ENCODE measurements at places on chromosomes 2 and 18.

GRCh38 chr2:223465793-223466192, 136.4 kb downstream of the SCG2 start:
- peak; percentile 96 for DNase-seq

- DNase-seq = peak; percentile 49
Measured at GRCh38 chr2:118974103-118974993, 32.4 kb downstream of the MARCO start.

GRCh38 chr2:32264422-32265105, at the start of gene NLRC4:
Gene NLRC4 (minus strand): TSS chr2:32264886. CDS start chr2:32256775, 8,111 bp downstream.
- no peak for DNase-seq

DNA sequence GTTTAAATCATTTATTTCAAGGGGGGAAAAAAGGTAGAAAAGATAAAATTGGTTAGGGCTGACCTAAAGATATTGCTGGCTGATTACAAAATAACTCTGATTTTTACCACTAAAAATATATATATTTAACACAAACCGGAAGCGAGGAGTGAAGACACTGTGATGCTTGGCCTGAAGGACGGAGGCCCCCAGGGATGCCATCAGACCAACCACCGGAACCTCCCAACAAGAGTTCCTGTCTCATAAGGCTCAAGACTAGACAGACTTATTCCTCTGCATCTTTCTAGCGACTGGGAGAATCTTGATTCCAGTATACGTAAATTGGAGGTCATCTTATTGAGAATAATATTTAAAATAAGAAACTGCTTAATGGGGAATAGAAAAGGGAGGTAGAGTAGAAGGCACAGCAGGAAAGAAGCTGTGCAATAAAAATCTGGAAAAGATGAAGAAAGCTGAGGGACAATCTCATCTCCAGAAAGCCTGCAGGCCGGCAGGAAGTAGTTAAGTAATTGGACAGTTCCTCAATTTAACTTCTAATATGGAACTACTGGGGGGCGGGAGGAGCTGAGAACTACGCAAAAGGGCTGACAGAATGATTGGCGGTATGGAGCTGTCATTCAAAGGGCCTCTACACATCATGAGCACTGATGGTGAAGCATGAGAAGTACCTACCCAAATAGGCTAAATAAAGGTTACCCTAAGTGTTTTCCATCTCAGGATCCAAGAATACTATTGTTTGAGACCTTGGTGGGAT, 91.1 kb downstream of the DTNB start:
- no peak for DNase-seq

DNA sequence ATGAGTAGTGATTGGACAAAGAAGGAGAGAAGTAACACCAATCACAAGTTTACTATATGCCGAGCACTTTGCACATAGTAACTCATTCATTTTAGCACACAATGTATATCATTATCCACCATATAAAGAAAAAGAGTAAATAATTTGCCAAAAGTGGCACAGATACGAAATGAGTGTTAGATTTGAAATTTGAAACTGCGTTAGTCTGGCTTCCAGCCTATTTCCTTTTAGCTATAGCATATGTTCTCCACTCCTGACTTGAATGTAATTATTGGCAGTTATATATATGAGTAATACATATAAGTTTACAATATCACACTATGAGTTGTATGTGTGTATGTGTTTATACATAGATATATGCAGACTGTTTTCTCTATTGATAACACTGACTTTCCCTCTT, 98.6 kb downstream of the NOL4 start:
- no peak for DNase-seq

DNA sequence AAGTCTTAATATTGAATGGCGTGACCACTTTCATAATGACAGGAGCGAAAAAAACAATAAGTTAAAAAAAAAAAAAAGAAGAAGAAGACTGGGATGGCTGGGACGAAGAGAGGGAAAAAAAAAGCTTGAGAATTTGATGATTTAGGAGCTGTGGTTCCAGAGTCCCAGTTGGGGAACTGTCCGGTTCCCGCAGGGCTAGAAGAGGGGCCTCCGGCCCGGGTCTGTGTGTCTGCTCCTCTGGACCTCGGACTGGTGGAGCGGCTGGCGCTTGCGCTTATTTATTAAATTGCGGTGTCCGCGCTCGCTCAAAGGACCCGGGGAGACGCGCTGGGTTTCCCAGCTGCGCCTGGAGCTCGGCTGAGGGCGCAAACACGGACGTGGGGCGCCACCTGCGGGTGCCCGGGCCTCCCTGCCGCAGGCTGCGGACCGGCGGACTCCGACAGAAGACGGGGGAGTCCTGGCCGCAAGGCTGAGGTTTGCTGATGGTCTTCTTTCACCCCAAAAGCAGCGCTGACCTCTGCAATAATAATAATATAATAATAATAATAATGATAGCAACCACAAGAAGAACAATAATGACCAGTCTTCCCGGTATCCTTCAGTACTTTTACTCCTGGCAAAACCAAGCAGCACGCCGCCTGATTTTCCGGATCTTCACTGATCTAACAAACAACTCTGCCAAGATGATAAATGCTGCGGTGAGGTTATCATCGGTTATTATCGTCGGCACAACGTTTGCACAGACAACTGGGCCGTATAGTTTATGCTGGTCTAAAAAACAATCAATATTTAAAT, at the start of gene CBLN2:
Gene CBLN2 (minus strand): TSS at position 251 of the 795 bp plus-strand sequence. CDS start 2,182 bp downstream, outside the sequence.
- DNase-seq = no peak

GRCh38 chr2:145812165-145812554, 1292.2 kb upstream of the ZEB2 start:
- DNase-seq = no peak

DNA sequence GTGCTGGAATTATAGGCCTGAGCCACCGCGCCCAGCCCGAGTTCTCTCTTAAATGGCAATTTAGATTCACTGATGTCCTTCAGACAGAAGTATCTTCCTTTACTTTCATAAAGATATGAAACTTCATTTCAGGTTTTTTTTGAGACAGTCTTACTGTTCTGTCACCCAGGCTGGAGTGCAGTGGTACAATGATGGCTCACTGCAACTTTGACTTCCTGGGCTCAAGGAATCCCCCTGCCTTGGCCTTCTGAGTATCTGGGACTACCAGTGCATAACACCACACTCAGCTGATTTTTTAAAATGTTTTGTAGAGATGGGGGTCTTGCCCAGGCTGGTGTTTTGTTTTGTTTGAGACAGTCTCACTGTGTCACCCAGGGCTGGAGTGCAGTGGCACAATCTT, 13.2 kb downstream of the ITGB1BP1 start:
- DNase-seq = no peak

DNA sequence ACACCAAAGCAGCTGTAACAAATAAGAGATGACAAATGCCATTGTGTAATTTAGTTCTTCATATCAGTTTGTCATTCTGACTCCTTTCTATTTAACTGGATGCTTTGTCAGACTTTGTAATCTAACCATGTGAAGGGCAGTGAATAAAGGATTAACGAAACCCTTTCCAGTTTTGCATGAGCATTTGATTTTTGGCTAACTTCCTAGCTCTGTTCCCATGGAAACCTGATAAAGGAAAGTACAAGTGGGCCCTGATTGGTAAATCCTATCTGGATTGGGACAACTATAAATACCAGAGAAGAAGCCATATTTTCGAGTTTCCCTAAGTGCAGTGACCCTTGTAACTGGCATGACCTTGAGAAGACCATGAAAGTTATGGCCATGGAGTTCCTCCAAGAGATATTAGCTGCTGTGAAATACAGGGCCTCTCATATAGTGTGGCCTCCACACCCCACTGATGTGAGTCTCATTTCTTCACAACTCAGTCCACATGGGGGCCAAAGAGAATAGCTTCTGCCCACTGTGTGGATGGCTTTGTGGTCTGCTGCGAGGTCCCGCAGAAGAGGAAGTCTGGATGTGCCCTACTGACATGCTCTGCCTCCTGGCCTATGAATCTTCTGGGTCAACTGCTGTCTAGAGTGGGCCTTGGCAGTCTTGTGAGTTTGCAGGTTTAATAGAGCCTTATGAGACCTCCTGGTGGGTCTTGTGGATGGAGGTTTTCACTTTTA, 38.2 kb upstream of the CYP1B1 start:
- DNase-seq = no peak

- DNase-seq = no peak
Measured at GRCh38 chr18:67574749-67575148, 58.2 kb upstream of the DSEL start.

DNA sequence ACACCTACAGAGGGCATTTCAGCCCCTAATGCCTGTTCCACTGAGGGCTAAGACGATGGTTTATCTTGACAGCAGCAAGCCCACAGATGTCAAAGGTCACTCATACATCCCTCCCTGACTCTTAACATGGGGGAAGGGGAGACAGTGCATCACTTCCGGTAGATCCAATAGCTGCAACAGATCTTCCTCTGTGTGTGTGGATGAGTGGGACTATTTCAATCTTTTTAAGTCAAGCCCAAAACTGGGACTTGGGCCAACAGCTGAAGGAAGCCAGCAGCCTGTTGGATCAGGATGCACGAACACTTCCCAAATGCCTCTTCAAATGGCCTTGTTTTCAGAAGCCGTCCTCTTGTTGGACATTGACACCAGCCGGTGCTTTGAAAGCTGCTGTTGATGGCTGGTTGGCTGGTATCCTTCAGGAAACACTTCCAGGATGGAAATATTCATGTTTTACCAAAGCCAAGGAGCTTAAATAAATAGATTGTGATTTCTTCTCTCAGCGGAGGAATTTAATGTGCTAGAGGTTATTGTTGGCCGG, 59.2 kb downstream of the IL1R2 start:
- no peak for DNase-seq

DNA sequence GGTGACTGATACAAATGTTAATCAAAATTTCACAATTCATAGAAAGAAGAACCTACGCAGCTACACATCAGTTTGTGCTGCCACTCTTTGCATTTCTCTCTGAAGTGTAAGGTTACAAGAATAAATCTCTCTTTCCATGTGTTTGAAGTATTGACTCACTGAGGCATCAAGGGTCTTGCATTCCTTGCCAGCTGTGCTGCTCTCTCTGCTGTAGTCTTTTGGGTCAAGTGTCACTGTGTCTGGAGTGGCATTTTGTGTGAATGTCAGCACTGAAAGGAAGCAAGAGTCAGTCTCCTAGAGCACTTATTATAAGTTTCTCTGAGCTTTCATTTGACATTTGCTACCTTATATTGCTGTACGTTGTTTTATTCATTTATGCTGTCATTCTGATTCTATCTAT, 1696.1 kb upstream of the LRRTM1 start:
- no peak for DNase-seq

DNA sequence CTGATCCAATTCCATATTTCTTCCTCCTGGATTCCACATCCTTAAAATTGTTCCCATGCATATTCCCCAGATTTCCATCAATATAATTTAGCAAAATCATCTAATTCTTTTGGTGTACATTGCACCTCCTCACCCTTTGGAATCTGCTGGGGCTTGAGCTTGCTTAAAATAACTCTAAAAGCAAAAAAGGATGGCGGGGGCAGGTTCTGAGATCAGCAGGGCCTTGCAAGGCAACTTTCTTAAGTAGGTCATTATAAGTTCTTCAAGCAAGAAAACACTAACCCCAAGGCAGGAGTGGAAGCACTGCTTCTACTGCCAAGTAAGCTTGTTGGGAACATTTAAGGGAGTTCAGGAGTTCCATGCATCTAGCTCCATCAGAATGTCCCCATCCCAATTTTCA, 254.3 kb upstream of the CCDC68 start:
- no peak for DNase-seq

GRCh38 chr18:68925268-68925667, 127.4 kb downstream of the CCDC102B start:
- no peak for DNase-seq

DNA sequence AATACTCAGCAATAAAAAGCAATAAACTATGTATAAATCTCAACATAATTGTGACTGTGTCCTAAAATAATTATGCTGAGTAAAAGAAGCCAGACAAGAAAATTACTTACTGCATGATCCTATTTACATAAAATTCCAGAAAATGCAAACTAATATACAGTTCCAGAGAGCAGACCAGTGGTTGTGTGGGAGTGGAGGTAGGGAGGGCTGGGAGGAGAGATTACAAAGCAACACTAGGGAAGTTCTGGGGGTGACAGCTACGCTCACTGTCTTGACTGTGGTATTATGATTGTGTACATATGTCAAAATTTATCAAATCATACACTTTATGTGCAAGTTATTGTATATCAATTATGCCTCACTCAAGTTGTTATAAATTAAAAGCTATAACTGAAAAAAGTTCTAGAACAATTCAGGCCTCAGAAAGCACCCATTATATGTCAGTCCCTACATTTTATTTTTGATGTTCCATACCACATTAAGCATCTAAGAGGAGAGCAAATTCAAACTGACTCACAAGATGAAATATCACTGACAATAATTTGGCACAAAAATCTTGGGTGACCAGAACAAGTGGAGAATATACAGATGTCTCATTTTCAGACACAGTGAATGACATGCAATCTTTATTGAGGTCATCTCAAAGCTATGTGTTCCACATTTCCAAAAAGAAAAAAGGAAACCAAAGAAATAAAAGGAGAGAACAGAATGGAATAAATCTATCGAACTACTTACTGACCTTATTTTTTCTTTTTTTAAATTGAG, 85.1 kb downstream of the ANTXR1 start:
- DNase-seq = no peak

DNA sequence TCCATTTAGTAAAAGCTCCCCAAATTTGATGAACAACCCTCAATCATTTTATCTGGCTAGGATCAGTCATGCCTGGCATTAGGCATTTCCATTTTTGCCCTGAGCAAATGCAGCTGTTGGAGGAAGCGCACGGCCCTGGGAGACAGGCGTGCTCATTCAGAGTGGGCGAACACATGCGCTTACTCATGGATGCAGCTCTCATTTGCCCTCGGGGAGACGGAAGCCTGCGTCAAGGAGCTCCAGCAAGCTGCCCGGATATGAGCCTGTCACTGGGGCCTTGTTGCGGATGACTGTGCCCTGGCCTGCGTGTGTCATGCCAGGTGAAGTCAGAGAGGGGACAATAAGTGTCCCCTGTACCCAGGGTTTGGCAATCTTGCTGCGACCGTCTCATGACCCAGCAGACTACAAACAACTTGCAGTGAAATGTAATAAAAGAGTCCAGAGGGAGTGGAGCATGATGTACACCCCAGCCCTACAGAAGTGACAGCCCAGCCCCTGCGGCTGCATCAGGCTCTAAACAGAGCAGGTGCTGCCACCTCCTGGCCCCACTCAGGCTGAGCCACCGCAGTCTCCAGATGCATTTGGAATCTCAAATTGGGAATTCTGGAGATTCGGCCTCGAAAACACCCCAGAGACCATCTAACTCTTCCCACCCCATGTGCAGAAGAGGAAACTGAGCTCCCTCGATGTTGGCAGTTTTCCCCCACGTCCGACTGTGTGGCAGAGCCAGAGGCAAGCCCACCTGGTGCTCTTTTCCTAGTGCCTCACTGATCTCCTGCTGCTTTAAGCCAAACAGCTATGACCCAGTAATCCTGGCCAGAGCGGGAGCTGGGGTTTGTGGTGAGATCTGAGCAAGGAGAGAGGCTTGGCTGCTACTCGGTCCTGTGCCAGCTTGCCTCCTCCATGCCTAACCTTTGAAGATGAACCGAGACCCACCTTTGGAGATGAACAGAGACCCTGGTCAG, 105.0 kb upstream of the ALK start:
- DNase-seq = peak; percentile 8

GRCh38 chr2:23385351-23385747, 370 bp downstream of the KLHL29 start:
- DNase-seq = no peak

GRCh38 chr2:194004590-194005206, 1652.3 kb upstream of the SLC39A10 start:
- DNase-seq = no peak
